ENCODE measurements at places on chromosomes 16 and 17. TPM values are rescaled to one million over a fixed set of nuclear protein-coding genes. Genes with fewer than 3 reads are reported as not detected.

The RNF222 gene
- not detected for total RNA-seq

The PIRT gene
- not detected for total RNA-seq

The PLXDC1 gene
- total RNA-seq: 6.4 TPM

The MYH13 gene
- total RNA-seq: not detected

The GAS2L2 gene
- 0.17 TPM for total RNA-seq

DNA sequence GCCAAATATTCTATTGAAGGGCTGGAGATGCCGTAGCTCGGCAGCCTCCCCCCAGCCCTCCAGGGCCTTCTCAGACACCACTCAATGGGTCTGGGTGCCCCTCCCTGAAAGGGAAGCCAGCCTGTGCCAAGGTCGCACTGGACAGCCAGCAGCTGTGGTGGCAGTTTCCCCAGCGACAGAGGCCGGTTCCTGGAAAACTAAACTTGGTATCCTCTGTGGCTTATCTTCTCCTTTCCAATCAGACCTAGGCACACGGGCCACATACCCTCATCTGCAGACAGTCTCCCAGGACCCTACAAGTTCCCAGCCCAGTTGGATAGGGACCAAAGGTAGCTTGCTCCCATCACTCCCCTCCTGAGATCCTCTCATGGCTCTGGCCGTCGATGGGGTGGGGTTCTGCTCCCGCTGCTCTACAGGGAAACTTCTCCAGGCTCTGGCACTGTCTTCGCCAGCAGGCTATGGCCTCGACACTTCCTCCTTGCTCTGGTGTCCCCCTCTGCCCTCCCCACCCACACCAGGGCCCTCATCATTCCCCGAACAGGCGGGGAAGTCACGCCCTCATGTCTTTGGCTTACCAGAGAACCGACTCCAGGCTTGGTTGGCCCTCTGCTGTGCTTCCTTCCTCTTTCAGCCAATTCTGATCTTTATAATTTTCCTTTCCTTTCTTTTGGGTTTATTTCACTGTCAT is 18.3 kb upstream of the IL21R start:
- peak; percentile 26 for DNase-seq

- DNase-seq: peak; percentile 60
These were observed 140.4 kb downstream of the ENGASE start for GRCh38 chr17:79214940-79215604.

- no peak for DNase-seq
These were observed 91.7 kb downstream of the LITAF start for GRCh38 chr16:11495066-11495407.

- no peak for DNase-seq
These were observed 35.2 kb upstream of the SMIM36 start for GRCh38 chr17:55546481-55546880.

GRCh38 chr16:50539822-50540710 is 8.1 kb upstream of the NKD1 start:
- peak; percentile 76 for DNase-seq

DNA sequence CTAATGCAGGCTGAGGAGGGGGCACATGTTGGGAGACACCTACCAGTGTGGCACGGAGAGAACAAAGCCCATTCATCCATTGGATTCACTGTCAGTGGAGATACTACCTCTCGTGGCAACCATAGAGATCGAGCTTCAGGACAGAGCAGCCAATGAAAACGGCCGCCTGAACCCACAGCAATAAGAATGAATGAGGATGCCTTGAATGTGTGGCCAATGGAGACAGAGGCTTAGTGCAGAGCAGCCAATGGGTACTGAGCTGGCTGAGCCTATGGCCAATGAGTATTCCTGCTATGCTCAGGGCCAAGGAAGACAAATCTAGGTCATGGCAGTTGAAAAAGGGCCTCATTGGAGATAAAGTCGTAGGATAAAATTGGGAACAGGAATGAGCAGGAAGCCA is 10.9 kb downstream of the ARHGEF15 start:
- DNase-seq: peak; percentile 71

DNA sequence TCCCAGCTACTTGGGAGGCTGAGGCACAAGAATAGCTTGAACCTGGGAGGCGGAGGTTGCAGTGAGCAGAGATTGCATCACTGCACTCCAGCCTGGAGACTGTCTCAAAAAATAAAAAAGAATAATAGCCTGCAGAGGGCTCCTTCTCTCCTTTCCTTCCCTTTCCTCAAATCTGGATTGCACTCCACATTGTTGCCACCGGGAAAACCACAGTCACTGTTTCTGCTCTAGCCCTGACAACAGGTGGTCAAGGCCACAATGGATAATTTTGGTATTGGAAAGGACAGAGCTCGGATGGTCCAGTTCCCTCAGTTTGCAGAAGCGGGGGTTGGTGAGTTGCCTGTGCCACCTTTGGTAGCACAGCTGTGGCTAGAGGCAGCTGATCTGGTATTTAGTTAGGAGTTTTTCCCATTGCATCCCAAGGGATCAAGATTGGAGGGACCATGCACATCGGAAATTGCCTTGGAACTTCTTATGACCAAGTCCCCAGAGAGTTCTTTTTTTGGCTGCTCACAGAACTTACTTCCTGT is 44.7 kb upstream of the PRSS54 start:
- peak; percentile 83 for DNase-seq

GRCh38 chr16:68685685-68686478 is 40.8 kb downstream of the CDH3 start:
- no peak for DNase-seq

GRCh38 chr17:15451680-15452079 is 15.7 kb downstream of the CDRT4 start:
- no peak for DNase-seq

GRCh38 chr17:68427575-68427974 is 29.7 kb downstream of the WIPI1 start:
- DNase-seq: no peak

GRCh38 chr17:39939588-39940419 is 12.3 kb downstream of the LRRC3C start:
- no peak for DNase-seq

GRCh38 chr17:43219746-43220380 is 8.2 kb downstream of the TMEM106A start:
- no peak for DNase-seq

DNA sequence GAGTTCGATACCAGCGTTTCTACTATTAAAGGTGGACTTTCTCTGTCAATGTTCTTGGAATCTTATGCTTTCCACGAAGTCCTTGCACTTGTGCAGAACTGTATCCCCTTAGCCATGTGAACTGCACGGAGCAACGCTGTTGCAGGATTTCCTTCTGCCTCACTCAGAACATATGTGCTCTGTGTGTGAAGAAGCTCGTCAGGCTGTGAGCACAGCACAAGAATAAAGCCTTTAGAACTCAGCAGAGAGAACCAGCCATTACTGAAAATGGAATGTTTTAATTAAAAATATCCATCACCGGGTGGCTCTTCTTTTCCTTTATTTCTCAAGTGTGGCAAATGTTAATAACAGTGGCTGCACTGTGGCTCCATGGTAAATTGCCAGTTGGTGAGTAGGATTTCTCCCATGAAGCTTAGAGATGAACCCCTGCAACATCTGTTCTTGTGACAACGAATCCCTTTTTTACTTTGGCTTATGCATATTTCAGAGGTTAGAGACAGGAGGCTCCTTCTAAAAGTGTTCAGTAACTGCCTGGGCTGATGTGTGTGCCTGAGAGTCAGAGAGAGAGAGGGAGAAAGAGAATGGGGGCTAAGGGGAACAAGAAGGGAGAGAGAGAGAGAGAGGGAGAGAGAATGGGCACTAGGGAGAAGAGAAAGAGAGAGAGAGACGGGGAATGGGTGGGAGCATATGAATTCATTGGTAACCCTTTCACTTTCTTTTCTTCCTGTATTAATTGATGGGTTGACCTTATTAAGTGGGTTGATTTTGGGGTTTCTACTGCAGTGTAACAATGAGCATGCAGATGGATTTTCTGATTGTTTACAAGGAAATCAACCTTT is 50.0 kb downstream of the RPTOR start:
- no peak for DNase-seq

- peak; percentile 87 for DNase-seq
These were observed 91.4 kb upstream of the CCL2 start for GRCh38 chr17:34163646-34164045.

All from endodermal cell (in vitro differentiated cells).